GM12892 (cell line): ENCODE measurements at places on chromosomes 5 and 9.

DNA sequence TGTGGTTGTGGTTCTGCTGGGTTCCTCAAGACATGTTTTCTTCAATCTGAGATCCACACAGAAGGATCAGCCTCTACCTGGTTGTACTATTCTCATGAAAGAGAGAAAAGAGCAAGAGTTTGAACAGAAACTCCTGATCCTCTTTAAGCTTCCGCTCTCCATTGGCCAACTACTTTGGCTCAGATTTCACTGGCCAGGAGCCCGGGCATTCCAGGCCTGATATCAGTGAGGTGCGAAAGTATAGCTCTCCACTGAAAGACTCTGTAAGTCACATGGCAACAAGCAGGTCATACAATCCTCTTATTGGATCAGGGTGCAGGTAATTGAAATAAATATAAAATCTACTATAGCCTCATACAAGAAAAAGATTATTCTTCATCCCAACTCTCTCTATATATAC lies 920.5 kb downstream of the TLE4 start:
- DNase-seq = no peak

DNA sequence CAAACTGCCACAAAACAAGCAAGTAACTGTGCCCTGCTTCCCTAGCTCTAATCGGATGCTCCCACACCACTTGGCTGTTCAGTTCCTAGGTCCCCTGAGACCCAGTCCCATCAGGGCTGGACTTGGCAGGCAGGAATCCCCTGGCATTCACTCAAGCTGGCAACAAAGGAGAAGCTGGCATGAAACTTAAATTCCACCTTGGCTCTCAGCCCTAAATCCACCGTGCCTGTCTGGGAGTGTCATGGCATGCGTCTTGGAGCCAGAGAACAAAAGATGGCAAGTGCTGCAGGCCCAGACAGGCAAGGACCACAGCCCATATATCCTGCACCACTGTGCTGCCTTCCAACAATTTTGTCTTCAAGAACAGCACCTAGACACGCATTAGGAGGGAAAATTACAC lies 38.2 kb downstream of the ETF1 start:
- DNase-seq = no peak

DNA sequence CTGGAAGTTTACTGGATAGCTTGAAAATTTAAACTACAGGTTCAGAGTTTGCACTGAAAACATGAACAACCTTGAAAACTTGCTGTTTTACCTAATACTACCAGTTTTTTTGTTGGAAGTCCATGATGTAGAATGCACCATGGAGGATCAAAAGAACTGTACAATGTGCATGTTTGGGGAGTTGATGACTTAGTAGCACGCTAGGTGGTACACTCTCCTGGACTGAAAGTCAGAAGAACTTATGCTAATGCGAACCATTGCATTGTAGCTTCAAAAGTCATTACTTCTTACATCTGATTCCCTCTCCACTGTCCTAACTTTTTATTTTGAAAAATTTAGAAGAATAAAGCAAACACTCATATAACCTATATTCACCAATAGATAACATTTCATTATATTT lies 211.0 kb downstream of the OSTF1 start:
- no peak for DNase-seq

DNA sequence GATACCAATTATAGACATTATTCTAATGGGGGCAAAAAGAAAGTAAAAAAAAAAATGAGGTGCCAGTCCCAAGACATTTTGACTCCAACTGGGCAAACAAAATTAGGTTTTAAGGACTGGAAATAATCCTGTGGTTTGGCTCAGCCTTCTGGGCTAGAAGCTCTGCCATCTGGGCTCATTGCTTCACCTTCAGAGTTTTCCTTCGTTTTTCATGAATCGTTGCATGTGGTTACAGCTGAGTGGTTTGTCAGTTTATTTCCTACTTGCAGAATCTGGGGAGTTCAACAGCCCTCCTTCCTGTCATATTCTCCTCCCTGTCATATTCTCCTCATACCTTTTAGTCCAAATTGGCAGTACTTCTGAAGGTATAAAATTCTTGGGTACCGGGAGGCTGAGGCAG lies 12.0 kb downstream of the UGT3A2 start:
- DNase-seq = no peak
